ENCODE measurements at places on chromosomes 13 and 19.

DNA sequence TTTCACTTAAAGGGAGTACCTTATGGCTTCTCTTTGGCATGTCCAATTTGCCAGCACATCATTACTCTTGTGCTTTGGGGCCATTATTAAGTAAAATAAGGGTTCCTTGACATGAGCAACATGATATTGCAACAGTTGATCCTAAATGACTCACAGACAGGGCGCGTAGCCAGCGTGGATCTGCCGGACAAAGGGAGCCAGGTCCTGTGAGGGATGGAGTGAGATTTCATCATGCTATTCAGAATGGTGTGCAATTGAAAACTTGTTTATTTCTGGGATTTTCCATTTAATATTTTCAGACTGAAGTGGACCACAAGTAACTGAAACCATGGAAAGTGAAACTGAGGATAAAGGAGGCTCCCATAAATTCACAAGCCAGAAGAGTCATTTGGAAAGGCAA, 48.6 kb upstream of the WASF3 start:
- no peak for DNase-seq

DNA sequence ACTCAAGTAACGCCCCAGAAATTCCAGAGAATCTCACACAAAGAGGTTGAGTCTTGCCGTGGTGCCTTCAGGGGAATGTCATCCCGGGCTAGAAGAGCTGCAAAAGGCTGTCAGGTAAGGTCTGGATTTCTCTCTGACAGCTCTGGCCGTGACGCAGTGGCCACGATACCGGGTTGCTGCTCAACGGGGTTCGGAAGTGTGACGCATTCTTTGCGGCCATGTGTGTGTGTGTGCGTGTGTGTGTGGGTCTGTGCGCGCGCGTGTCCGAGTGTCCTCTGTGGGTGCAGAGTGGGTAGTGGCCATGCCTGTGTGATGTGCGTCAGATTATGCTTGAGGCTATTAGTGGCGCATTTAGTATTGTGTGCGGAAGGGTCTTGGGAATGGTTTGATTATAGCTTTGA, 306 bp downstream of the ZNF540 start:
- peak; percentile 59 for DNase-seq

- no peak for DNase-seq
These were observed 468 bp upstream of the SERTM1 start for GRCh38 chr13:36673352-36673751.

- DNase-seq, result no peak
These were observed 881.4 kb downstream of the UQCRFS1 start for GRCh38 chr19:28331596-28331995.

DNA sequence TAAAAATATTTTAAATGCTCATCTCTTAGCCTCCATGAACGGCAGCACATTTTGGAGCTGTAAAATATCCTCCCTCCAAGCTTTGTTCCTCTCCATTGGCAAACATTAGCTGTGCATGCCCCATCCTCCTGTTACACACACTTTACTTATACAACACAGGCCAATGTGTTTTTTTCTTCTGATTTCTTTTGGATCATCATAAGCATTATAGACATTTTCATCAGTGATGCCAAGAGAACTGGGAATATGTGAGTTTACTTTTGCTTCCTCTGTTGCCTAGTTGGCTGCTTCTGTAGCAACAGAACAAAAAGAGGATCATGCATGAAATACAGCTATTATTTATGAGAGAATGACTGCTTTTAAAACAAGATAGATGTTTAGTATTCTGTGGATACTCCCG, 142.6 kb downstream of the PCDH9 start:
- no peak for DNase-seq

- DNase-seq, result peak; percentile 24
These were observed 17.9 kb downstream of the BRSK1 start for GRCh38 chr19:55301459-55302317.

GRCh38 chr13:40639221-40639681, 27.2 kb downstream of the FOXO1 start:
- no peak for DNase-seq

DNA sequence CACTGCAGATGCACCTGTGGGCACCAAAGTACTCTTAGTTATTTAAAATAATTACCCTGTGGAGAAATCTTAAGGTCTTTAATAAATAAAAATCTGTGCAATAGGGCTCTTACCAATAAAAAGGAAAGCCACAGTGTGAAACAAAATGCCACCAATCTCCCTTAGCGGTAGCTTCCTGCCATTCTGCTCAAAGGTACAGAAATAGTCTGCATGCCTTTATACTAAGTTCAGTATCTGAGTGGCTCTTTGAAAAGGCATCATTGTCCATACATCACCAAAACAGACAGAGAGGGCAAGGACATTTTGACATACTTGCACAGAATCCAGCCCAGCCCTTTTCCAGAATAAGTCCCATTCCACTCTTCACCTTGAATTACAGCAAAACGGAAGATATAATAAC, 161.0 kb downstream of the KLF12 start:
- DNase-seq, result no peak

DNA sequence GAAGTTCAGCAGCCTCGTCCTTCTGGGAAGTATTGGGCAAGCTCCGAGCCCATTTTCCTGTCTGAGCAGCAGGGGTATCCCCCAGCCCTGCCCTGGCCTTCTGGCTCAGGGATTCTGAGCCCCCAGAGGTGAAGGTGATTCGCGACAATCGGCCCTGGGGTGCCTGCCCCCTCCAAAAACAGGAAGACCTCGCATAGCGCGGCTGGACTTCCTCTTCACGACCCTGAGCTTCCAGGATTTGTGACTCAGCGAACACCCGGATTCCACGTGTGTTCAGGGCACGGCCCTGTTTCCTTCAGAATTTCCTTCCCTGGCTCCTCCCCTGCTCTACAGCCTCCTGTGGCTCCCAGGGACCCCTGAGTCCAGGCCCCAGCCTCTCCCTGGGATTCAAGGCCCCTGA, at the start of gene SEMA6B:
TSS of gene SEMA6B (minus strand) at position 116 of the 400 bp plus-strand sequence. CDS start 1,227 bp downstream, outside the sequence.
- DNase-seq, result no peak

Data from amniotic stem cell (primary cell).